ENCODE measurements at places on chromosomes 1 and 21. TPM values are rescaled to one million over a fixed set of nuclear protein-coding genes. Genes with fewer than 3 reads are reported as not detected.

DNA sequence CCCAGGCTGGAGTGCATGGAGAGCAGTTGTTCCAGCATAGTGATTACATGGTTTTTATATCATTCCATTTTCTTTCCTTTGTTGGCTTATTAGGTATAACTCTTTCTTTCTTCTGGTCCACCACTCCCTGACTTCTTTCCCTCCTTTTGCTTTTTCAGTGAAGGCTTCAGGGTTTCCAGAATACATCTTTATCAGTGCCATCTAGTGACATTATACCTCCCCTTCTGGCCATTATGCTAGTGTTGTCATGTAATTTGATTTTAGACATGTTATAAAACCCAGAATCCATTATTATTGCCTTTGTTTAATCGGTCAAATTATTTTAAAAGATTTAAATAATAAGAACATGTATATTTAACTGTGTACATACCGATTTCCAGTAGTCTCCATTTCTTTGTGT is 10.6 kb downstream of the RNU1-1 start:
- peaks cover 7% of the 10 kb centered on the region for H3K27me3 ChIP-seq
- DNase-seq, result no peak
- H3K36me3 ChIP-seq, result no peaks in the 10 kb centered on the region
- H3K4me1 ChIP-seq, result peaks cover 7% of the 10 kb centered on the region

DNA sequence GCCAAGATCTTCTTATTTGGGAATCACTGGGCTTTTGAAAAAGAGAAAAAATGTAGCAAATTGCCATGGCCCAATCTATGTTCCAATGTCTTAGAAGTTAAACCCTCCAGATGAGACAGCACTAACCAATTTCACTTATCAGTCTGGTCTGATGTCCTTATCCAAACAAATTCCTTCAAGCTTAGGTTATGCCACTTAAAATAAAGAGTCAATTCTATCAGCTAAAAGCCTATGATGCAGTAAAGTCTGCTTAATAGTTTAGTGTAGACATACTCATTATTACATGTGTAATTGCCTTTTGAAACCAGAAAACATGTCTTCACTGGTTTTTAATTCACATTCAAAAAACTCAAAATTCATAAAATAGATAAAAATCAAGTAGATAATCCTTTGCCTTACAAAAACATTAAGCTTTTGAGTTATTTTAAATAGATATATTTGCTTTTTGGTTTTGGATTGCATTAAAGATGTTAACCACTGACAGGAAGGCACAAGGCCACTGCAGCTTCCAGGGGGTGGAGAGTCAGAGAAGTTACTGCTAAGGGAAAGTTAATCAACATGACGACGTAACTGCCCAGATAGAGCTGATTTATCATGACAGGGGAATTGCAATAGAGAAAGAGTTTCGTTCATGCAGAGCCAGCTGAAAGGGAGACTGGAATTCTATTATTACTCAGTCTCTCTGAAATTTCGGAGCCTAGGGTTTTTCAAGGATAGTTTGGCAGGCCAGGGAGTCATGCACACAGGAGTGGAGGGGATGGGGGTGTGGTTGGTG is 106.1 kb downstream of the MAP3K21 start:
- H3K4me1 ChIP-seq, result no peaks in the 10 kb centered on the region
- H3K4me3 ChIP-seq, result no peak overlapping the region
- DNase-seq, result no peak
- H3K36me3 ChIP-seq, result no peaks in the 10 kb centered on the region

DNA sequence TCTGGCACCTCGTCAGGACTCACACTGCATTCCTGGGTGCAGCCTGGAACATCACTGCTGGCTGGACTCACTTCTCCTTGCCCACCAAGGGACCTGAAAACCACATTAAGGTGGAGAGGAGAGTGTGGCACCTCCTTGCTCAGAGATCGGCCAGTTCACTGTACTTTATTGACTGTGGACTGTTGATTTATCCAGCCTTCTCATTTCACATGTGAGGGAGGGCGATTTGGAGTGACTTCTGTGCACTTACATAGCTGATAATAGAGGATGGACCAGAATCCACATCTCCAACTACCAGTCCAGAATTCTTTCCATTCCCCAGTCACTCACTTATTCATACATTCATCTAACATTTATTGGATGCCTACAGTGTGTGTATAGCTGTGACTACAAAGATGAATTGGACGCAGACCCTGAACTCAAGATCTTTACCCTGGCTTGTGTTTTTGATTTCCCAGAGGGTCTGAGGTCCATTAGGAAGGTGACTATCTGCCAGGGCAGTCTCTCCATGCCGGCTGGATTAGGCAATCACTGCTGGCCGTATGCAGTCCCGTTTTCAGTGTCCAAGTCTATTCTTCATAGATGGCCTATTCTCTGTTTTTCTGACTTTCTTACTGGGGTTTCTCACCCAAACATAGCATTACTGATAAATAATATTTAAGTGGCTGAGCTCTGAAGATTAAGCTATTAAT is 233.5 kb upstream of the SGIP1 start:
- DNase-seq, result no peak
- H3K4me1 ChIP-seq, result peaks cover 24% of the 10 kb centered on the region
- H3K4me3 ChIP-seq, result no peak overlapping the region
- H3K27me3 ChIP-seq, result no peaks in the 10 kb centered on the region
- no peaks in the 10 kb centered on the region for H3K36me3 ChIP-seq

- H3K27me3 ChIP-seq, result no peaks in the 10 kb centered on the region
- no peak overlapping the region for H3K27ac ChIP-seq
- H3K4me3 ChIP-seq, result no peak overlapping the region
- no peaks in the 10 kb centered on the region for H3K36me3 ChIP-seq
- no peak for DNase-seq
Observed at GRCh38 chr1:92803140-92803887, 18.4 kb upstream of the EVI5 start.

The FLG2 gene
- total RNA-seq, result not detected

DNA sequence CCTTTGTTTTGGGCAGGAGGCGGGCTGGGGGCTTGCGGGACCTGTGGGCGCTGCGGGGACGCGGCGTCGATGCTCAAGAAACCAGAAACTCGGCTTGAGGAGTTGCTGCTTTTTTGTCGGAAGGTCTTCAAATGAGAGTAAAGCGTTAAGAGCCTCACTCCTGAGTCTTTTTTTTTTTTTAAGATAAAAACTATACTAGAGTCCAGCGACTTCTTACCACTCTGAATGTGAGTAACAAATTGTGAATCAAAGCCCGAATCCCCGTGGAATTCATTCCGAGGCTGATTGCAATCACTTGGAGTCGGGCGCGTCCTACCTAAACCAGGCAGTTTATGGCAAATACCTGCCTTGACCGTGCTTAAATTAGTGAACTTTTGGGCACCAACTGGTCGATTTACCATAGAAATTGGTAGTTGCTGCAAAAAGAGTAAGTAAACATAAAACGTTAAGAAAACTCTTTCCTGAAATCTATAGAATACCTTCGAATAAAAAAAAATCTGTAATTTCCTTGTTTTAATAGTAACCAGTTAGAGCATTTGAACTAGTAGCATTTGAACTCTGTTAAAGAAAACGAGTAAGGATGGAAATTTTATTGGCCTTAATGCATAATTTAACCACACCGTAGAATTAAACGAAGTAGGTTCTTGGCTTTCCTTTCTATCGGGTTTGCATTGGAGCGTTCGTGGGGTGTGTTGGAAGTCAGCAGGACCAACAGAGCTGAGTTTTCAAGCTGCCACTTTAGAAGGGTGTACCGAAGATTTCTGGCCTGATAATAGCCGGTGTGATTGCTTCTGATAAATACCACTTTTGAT is 769 bp downstream of the GPSM2 start:
- no peaks in the 10 kb centered on the region for H3K36me3 ChIP-seq
- no peak for DNase-seq
- no peaks in the 10 kb centered on the region for H3K27me3 ChIP-seq
- peak overlapping the region; percentile 33 for H3K27ac ChIP-seq
- H3K4me3 ChIP-seq, result peak overlapping the region; percentile 79

GRCh38 chr1:94658221-94658620 is 116.7 kb upstream of the F3 start:
- H3K4me3 ChIP-seq, result no peak overlapping the region
- no peaks in the 10 kb centered on the region for H3K4me1 ChIP-seq
- no peak overlapping the region for H3K27ac ChIP-seq
- H3K27me3 ChIP-seq, result no peaks in the 10 kb centered on the region
- no peak for DNase-seq

GRCh38 chr1:26799479-26800142 is 11.9 kb downstream of the PIGV start:
- peak overlapping the region; percentile 82 for H3K27ac ChIP-seq
- H3K4me1 ChIP-seq, result peaks cover 13% of the 10 kb centered on the region
- H3K36me3 ChIP-seq, result peaks cover 1% of the 10 kb centered on the region
- no peaks in the 10 kb centered on the region for H3K27me3 ChIP-seq
- no peak for DNase-seq

DNA sequence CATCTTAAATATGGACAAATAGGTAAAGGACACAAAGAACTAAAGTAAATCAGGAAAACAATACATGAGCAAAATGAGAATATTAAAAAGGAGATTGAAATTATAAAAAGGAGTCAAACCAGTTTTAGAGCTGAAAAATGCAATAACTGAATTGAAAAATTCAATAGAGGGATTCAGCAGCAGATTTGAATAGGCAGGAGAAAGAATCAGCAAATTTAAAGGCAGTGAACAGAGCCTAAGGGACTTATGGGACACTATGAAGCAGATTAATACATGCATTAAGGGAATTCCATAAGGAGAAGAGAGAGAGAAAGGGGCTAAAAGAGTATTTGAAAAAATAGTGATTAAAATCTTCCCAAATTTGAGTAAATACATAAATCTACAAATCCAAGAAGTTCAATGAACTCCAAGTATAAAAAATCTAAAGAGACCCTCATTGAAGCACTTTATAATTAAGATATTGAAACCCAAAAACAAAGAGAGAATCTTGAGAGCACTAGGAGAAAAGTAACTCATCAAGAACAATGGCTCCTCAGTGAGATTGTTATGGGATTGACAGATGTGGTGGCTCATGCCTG is 2.9 kb downstream of the CFAP107 start:
- DNase-seq, result no peak
- no peaks in the 10 kb centered on the region for H3K36me3 ChIP-seq
- H3K27me3 ChIP-seq, result no peaks in the 10 kb centered on the region
- H3K27ac ChIP-seq, result no peak overlapping the region

GRCh38 chr1:167681451-167682098 is 40.2 kb upstream of the MPZL1 start:
- H3K36me3 ChIP-seq, result peaks cover 8% of the 10 kb centered on the region
- H3K4me3 ChIP-seq, result no peak overlapping the region
- H3K4me1 ChIP-seq, result no peaks in the 10 kb centered on the region
- peak overlapping the region; percentile 39 for H3K27ac ChIP-seq
- DNase-seq, result no peak

The SH2D2A gene
- total RNA-seq, result 110 TPM

- no peaks in the 10 kb centered on the region for H3K27me3 ChIP-seq
- no peak overlapping the region for H3K4me3 ChIP-seq
- no peak for DNase-seq
- no peaks in the 10 kb centered on the region for H3K36me3 ChIP-seq
- no peak overlapping the region for H3K27ac ChIP-seq
Observed at GRCh38 chr1:183562701-183563100, 27.6 kb downstream of the NCF2 start.

DNA sequence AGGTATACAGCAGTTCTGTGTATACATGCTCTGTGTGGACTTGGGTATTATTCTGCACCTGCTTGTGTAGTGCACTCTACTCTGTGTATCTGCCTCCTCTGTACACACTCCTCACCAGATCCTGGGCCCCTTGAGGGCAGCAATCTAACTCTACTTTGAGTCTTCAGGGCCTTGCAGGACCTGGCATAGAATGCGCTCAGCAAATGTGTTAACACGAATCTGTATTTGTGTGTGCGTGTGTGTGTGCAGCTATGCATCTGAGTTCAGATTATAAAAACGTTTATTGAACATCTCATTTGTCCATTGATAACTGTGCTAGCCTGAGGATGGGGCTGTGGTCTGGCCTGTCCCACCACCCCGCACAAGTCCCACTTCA is 3.9 kb upstream of the MEF2D start:
- no peak for DNase-seq
- H3K27ac ChIP-seq, result peak overlapping the region; percentile 97
- peaks cover 5% of the 10 kb centered on the region for H3K27me3 ChIP-seq
- H3K4me3 ChIP-seq, result peak overlapping the region; percentile 37
- no peaks in the 10 kb centered on the region for H3K36me3 ChIP-seq

The BCAR3 gene
- total RNA-seq, result 2.5 TPM

The ANGPTL3 gene
- total RNA-seq, result not detected

The S100B gene
- total RNA-seq, result 8.0 TPM

DNA sequence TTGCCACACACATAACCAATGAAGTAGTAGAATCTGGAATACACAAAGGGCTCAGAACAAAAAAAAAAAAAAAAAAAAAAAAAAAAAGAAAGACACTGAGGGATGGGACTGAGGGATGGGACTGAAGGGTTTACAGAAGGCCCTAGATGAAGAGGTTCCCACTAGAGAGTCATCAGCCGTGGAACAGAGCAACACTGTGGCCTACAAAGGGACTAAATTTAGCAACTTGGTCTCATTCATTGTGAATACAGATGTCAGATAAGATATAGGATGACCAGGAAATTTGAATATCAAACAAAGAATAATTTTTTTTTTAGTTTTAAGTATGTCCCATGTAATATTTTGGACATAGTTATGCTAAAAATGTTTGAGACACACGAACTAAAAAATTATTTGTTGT is 62.1 kb downstream of the GLUL start:
- no peak overlapping the region for H3K27ac ChIP-seq
- no peak for DNase-seq
- H3K27me3 ChIP-seq, result no peaks in the 10 kb centered on the region
- H3K4me3 ChIP-seq, result no peak overlapping the region

GRCh38 chr21:38401191-38401926 is 96.9 kb downstream of the ERG start:
- DNase-seq, result no peak
- no peaks in the 10 kb centered on the region for H3K4me1 ChIP-seq
- H3K27me3 ChIP-seq, result peaks cover 11% of the 10 kb centered on the region
- no peak overlapping the region for H3K27ac ChIP-seq
- no peaks in the 10 kb centered on the region for H3K36me3 ChIP-seq
- no peak overlapping the region for H3K4me3 ChIP-seq

DNA sequence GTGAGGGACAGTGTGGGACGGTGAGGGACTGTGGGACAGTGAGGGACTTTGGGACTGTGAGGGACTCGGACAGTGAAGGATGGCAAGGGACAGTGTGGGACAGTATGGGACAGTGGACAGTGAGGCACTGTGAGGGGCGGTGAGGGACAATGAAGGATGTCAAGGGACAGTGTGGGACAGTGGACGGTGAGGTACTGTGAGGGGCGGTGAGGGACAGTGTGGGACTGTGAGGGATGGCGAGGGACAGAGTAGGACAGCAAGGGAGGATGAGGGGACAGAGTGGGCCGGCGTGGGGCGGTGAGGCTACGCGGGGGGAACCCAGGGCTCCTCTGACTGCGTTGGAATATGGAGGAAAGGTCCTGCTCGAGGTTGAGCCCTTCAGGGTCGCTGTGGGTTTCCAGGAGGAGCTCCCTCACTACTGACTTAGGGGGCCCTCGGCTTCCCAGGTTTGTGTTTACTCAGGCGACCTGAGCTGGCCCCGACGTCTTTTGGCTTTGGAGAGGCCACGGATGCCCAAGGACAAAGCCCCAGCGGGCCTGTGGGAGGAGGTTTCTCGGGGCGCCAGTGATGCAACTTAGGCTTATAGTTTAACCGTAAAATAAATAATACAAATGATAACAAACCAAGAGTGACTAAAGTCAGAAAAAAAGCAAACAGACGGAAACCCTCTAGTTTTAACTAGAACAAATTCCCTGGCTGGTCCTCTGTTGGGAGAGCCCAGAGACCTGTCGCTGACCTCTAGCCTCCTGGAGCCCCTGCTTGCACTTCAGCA is 1.1 kb upstream of the ERRFI1 start:
- peaks cover 12% of the 10 kb centered on the region for H3K4me1 ChIP-seq
- peaks cover 14% of the 10 kb centered on the region for H3K27me3 ChIP-seq
- no peak for DNase-seq
- H3K36me3 ChIP-seq, result no peaks in the 10 kb centered on the region
- H3K27ac ChIP-seq, result no peak overlapping the region

GRCh38 chr1:7293702-7294629 is 477.1 kb upstream of the VAMP3 start:
- DNase-seq, result no peak
- H3K27me3 ChIP-seq, result no peaks in the 10 kb centered on the region
- no peak overlapping the region for H3K4me3 ChIP-seq
- no peaks in the 10 kb centered on the region for H3K4me1 ChIP-seq
